ENCODE measurements at places on chromosomes 12 and 14.
A peak's percentile ranks its signal among the peaks of the same experiment; 100 is the strongest.

DNA sequence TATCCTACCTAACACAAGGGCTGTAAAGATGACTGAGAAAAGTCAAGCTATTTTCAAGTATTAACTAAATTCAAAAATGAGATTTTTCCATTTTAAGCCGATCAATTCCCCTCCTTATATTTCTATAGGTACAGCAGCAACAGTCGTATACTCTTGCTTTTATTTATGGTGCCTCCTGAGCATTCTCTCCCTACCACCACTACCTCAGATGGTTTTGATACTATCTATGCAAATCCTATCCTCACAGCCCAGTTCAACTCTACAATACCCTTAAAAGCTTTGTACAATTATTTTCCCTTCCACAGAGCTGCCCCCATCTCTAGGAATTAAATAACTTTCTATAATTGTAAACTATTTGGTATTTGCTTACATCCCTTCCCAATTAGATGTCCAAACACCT is 52.1 kb downstream of the GALC start:
- no peak for DNase-seq

DNA sequence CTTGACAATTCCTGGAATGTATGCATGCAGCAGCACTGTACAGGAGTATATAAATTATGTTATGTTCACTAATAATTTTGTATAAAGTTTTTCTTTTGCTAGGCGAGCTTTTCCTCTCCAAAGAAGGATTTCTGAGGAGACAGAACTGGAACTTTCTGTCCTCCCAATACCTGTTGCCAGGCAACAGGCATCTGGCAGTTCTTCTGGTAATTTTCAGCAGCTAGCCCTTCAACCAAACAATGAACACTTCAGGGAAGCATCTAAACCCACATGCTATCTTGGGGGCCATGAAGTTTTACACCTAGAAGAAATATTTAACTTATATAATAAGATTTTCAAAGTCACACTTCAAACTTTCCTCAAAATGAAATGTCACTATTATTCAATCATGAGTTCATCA is 162.9 kb upstream of the SYT10 start:
- no peak for DNase-seq

DNA sequence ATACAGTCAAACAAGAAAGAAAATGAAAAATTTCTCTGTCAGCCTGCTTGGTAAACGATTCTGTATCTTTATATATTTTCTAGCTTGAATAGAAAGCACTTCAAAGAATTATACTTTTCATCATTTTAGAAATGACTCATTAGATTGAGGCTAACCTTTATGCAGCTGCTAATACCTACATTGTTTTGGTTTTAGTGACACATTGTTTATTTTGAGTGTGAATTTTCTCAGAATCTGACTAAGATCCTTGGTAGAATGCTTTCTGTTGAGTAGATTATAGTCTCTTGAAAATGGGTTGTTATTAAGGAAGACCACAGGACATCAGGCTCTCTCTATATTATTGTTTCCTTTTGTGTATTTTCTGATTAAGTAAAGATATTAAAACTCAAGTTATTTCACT is at the start of gene PMCH:
Gene PMCH (minus strand): TSS at position 45 of the 400 bp plus-strand sequence. CDS start 63 bp downstream, outside the sequence.
- DNase-seq: peak; percentile 14

DNA sequence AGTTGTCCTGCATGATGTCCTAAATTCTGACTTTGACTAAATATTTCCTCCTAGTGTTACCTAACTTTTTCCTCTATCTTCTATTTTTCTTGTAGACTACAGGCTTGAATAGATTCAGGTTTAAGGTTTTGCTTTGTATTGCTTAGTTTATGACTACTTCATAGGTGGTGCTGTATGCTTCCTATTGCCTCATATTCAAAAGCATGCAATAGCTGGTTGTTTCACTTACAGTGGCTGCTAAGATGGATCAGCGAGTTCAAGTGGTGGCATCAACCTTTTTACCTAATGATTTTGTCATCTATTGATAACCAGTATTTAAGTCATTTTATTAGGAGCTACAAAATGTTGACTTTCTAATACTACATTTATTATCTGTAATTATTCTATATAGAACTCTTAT is 36.3 kb upstream of the BICD1 start:
- DNase-seq: no peak

- DNase-seq: no peak
These were observed 28.4 kb downstream of the NOC4L start for GRCh38 chr12:132172619-132173018.

DNA sequence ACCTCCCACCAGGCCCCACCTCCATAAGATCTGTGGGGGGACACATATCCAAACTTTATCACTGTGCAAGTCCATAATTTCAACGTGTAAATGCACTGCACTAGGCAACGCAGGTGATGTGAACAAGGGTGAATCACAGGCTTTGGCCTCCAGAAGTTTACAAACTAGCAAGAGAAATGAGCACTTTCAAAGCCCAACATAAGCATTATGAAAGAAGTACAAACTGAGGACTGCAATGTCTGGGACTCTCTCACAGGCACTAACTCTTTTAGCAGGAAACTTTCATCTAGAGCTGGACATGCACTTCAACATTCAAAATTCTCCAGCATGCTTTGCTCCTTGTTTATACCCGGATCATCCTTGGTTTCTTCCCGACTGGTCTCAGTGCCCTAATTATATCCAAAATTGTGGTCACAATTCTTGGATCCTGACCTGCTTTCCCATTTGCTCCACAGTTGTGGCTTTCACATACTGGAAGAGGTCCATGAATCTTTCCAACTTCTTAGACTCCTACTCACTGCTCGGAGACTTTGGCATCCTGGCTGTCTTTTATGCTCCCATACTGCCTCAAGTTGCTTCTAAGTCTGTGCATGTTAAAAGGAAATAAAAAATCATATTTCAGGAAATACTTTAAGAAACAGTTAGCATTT is 44.9 kb upstream of the STRAP start:
- no peak for DNase-seq

GRCh38 chr12:45170456-45171042 is 45.3 kb upstream of the ANO6 start:
- peak; percentile 77 for DNase-seq

DNA sequence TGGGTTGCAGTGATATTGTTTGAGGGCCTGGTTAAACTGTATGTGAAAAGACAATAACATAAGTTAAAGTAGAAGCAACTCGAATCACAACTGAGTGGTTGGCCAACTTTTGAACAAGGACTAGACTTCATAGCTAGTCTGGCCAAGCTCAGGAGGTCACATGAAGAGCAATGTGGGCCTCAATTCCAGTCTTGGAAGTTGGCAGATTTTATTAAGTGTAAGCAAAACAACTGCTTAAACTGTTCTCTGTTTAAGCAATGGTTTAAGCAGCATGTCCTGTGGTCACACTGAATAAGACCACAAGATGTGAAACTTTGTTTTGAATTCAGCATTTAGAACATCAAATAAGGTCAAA is 100.4 kb downstream of the TMTC3 start:
- no peak for DNase-seq

GRCh38 chr14:72565149-72565559 is 328.7 kb downstream of the DPF3 start:
- no peak for DNase-seq

DNA sequence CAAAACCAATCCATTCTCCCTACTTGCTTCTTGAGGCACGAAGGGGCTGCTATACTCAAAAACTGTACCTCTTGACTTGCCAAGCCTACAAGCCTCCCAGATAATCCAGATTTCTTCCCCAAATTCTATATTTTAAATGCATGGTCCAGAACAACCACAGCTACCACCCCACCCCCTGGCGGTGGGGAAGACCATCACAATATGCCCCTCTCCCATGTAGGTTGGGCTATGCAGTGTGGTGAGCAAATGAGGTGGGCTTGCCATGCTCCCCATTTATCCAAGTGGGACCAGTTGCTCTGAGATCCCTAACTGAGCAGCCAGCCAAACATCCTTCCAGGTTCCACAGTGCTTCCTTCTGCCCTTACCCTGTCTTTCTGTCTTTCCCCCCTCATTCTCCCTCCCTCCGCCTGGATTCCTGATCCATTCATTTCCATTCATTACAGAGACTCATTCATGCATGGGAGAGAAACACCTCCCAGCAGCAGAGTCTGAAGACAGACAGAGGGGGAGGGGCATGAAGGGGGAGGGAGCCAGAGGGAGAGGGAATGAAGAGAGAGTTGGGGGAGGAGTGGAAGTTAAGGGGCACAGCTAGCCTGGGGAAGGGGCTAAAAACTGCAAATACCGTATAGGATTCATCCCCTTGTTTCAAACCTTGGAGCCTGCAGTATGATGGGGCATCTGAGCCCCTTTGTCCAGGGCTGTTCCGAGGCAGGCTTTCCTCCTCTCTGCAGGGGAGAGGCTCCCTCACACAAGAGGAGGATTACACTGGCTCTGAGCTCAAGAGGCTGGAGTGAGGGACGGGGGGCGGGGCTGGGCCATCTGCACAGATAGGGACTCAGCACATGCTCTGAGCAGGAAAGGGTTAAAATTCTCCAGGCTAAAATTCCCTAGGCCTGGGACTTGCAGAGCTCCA is 4.4 kb downstream of the ZNF219 start:
- DNase-seq: no peak

GRCh38 chr12:53122961-53123468 is 19.7 kb downstream of the SOAT2 start:
- no peak for DNase-seq

DNA sequence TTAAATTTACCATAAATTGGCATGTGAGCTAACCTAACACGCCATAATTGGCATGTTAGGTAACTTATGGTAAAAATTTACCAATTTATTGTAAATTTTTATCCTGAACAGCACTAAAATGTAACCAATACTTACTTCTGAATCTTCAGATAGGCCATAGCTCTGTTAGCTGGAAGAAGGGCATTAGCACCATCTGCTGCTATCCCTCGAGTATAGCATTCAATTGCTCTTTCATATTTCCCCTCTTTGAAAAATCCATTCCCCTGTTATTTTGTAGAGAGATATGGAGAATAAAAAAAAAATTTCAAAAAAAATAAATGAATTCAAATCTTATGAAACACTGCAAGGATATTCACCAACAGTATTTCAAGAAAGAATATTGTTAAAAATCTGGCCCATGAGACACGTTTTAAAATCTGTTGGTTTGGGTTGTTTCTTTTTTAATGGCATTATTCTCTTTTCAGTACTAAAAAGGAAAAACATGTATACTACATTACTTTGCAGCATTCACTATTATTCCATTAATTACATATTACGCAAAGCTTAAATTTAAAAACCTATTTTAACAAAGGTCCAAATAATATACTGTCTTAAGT is 19.1 kb downstream of the RPAP3 start:
- DNase-seq: peak; percentile 11

- DNase-seq: no peak
These were observed 252.2 kb upstream of the GRIP1 start for GRCh38 chr12:66931091-66931490.

- DNase-seq: no peak
These were observed 49.4 kb upstream of the TMCC3 start for GRCh38 chr12:94699801-94700200.

DNA sequence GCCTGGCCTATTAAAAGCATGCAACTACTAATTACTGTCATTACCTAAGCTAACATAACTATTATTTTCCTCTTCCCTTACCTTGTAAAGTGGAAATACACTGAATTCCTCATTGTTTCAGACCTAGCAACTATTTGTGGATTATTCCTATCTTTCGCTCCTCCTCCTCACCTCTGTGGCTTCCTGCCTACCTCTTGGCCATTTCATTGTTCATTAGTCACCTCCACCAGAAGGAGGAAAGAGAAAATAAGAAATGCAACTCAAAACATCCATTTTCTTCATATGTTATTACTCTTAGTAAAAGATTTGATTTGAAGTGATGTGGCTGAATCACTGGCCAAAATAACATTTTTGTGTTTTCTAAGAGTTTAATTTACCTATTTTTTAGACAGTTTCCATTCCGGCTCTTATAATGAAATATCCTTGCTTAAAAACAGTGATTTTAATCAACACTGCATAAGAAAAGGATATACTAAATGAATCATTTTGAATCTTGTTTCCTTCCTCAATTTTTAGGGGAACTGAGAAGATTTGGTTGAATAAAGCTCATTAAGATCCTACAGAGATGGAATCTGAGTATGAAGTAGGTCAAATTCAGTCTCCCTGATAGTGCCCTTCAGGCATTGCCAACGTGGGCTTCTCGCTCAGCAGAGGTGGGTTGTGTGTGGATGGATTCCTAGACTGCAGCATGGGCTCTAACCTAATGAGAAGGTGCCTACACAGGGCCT is 27.6 kb upstream of the ARHGAP5 start:
- no peak for DNase-seq

DNA sequence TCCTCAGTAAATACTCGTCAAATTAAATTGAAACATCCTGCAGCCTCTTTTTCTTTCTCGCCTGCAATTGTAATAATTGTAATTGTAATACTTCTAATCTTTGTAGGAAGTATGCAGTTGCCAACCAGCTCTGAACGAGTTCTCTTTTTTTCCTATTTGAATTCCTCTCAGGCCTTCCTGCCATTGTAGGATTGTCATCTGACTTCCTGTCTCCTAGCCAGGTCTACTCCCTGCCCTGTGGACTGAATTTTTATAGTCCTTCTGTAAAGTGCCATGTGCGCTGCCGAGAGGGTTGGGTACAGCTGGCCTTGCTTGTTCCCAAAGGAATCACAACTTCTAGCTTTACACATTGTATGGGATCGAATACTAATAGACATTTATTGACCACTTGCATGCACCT is 183.3 kb downstream of the SSPN start:
- DNase-seq: no peak

DNA sequence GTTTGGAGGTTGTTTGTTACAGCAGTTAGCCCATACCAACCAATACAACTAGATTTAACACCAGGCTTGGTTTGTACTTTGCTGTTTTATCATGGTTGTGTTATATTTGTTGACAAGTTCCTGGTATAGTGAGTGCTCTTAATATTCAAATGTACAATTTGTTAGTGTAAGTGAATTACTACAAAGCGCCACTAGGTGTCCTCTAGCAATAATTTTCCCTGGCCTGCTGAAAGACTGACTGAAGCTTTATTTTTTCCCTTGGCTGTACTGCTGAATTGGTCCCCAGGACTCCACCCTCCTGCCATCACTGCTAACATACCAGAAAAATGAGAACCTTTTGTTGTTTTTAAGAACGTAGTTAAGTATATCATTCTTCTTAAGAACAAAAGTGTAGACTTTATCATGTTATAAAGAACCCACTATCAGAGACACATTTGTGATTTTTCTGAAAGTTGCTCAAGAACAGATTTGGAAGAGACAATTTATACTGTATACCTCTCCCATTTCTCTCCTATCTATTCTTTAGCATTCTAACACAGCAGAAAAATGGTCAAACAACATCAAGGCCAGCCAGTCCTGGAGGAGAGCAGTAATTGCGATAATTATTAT is 75.3 kb upstream of the FAR2 start:
- DNase-seq: peak; percentile 52

- no peak for DNase-seq
These were observed 202.7 kb downstream of the PRKD1 start for GRCh38 chr14:29724991-29725390.

DNA sequence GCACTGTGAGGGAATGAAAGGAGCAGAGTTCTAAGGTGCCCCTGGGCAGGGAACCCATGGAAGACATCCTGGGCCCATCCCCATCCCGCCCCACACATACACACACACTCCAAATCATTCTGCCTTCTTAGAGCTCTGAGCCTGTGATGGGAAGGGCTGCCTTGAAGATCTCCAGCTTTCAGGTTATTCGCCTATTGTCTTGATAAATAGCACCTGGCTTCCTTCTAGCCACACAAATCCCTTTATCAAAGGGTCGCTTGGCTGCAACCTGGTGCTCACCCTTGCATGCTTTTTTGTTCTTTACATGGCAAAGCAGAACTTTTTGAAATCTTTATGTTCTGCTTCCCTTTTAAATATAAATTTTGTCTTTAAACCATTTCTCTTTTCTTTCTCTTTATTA is 112.2 kb upstream of the TMTC1 start:
- DNase-seq: no peak
